ENCODE measurements at places on chromosomes 1 and 21. TPM values are rescaled to one million over a fixed set of nuclear protein-coding genes. Genes with fewer than 3 reads are reported as not detected.

DNA sequence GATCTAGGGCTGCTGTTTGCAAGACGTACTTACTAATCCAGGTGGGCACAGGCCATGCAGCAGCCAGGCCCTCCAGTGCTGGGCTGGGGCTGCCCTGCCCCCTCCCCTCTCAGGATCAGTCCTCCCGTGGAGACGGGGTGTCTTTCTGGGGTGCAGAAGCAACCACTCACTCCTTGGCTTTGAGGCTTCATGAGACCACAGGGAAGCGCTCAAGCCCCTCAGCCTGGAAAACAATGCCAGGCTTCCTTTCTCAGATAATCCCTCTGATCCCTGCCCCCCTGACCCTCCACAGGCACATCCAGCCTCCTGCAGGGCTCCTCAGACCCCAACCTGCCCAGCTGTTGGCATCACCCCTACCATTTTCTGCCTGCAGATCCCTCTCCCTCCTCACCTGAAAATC lies 13.9 kb upstream of the C2CD2 start:
- no peaks in the 10 kb centered on the region for H3K27me3 ChIP-seq
- H3K27ac ChIP-seq, result no peak overlapping the region
- H3K36me3 ChIP-seq, result no peaks in the 10 kb centered on the region
- no peak for DNase-seq
- H3K4me3 ChIP-seq, result no peak overlapping the region
- H3K4me1 ChIP-seq, result no peaks in the 10 kb centered on the region

GRCh38 chr1:173444757-173445156 lies 32.4 kb upstream of the PRDX6 start:
- no peak for DNase-seq
- H3K4me1 ChIP-seq, result no peaks in the 10 kb centered on the region
- H3K27ac ChIP-seq, result no peak overlapping the region
- H3K36me3 ChIP-seq, result no peaks in the 10 kb centered on the region
- no peak overlapping the region for H3K4me3 ChIP-seq
- H3K27me3 ChIP-seq, result no peaks in the 10 kb centered on the region

GRCh38 chr1:208093046-208093445 lies 151.1 kb downstream of the PLXNA2 start:
- no peaks in the 10 kb centered on the region for H3K27me3 ChIP-seq
- no peak for DNase-seq
- no peak overlapping the region for H3K27ac ChIP-seq

DNA sequence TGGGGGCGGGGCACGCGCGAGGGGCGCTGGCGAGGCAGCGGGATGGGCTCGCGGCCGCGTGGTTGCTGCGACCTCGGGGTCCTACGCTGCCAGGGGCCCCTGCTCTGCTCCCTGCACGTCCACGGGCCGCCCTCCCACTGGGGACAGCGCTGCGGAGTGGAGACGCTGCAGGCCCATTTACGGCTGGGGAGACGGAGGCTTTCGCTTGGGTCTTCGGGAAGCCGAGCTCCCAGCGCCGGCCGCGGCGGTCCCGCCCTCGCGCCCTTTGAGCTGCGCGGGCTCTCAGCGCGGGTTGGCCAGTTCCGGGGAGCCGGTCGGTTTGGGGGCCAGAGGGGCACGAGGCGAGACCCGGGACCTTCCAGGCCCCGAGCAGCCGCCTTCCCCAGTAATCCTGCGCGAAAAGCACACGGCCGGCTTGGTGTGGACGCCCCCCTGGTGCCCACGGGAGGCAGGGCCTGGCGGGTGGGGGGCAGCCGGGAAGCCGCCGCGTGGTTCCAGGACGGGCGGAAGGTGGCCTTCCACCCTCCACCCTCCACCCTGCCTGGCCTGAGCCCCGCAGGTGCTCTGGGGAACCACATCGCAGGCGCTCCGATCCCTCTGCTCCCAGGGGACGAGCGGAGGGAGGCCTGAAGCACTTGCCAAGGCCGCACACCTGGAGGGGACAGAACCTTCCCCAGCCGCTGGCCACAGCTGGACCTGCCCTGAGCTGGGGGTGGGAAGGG lies 570 bp upstream of the PEX10 start:
- peak overlapping the region; percentile 68 for H3K4me3 ChIP-seq
- peak overlapping the region; percentile 86 for H3K27ac ChIP-seq
- H3K36me3 ChIP-seq, result no peaks in the 10 kb centered on the region
- H3K4me1 ChIP-seq, result peaks cover 12% of the 10 kb centered on the region
- H3K27me3 ChIP-seq, result no peaks in the 10 kb centered on the region
- DNase-seq, result peak; percentile 24

GRCh38 chr1:100100202-100100601 lies 32.5 kb downstream of the SASS6 start:
- peaks cover 3% of the 10 kb centered on the region for H3K36me3 ChIP-seq
- H3K27ac ChIP-seq, result no peak overlapping the region
- DNase-seq, result no peak
- H3K4me1 ChIP-seq, result no peaks in the 10 kb centered on the region

GRCh38 chr1:185317034-185317885 lies at the start of gene IVNS1ABP:
Gene IVNS1ABP (minus strand): TSS chr1:185317243. CDS start chr1:185309493, 7,750 bp downstream.
- H3K36me3 ChIP-seq, result peaks cover 4% of the 10 kb centered on the region
- peak within 1 kb of the TSS; percentile 97 for H3K27ac ChIP-seq
- H3K27me3 ChIP-seq, result no peaks in the 10 kb centered on the region
- peaks cover 7% of the 10 kb centered on the region for H3K4me1 ChIP-seq
- DNase-seq, result peak; percentile 99

DNA sequence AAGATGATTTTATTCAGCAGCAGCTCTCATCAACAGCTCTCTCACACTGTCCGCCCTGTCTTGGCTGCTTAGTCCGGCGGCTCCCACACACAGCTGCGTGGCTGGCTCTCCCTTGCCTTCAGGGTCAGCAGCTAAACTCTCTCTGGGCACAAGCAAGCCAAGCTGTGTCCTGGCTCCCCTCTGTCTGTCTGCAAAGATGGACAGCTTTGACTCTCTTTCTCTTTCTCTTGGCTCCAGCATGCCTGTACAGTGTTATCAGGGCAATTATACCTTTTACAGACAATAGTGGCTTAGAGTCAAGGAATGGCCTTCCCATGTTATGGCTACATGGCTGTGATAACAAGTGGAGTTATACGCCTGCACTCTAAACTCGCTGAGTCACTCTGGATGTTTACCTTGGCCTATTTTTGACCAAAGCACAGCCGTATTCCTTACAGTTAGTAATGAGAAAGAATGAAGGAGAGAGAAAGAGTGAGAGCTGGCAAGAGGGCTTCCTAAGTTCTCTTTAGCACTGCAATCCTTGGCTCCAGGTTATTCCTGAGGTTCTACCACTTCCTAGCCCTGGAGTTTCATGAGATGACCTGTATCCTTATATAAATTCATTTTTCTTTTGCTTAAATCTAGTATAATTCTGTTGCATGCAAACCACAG lies 59.9 kb upstream of the ZSWIM5 start:
- H3K4me1 ChIP-seq, result no peaks in the 10 kb centered on the region
- H3K36me3 ChIP-seq, result no peaks in the 10 kb centered on the region
- no peak overlapping the region for H3K27ac ChIP-seq
- H3K4me3 ChIP-seq, result no peak overlapping the region

- DNase-seq, result no peak
- H3K4me3 ChIP-seq, result no peak overlapping the region
- no peaks in the 10 kb centered on the region for H3K4me1 ChIP-seq
- no peaks in the 10 kb centered on the region for H3K27me3 ChIP-seq
- H3K27ac ChIP-seq, result no peak overlapping the region
These were observed 122.5 kb downstream of the KIAA0319L start for GRCh38 chr1:35434703-35435102.

GRCh38 chr21:44425895-44426662 lies 29.2 kb upstream of the LRRC3 start:
- H3K4me3 ChIP-seq, result no peak overlapping the region
- no peaks in the 10 kb centered on the region for H3K27me3 ChIP-seq
- H3K27ac ChIP-seq, result no peak overlapping the region
- DNase-seq, result peak; percentile 35
- no peaks in the 10 kb centered on the region for H3K36me3 ChIP-seq
- no peaks in the 10 kb centered on the region for H3K4me1 ChIP-seq

- H3K4me3 ChIP-seq, result no peak overlapping the region
- no peaks in the 10 kb centered on the region for H3K27me3 ChIP-seq
- no peak for DNase-seq
- no peaks in the 10 kb centered on the region for H3K4me1 ChIP-seq
- no peak overlapping the region for H3K27ac ChIP-seq
- H3K36me3 ChIP-seq, result no peaks in the 10 kb centered on the region
These were observed 579.9 kb downstream of the DPYD start for GRCh38 chr1:97340951-97341350.

GRCh38 chr1:24964811-24965570 lies 34.9 kb upstream of the RUNX3 start:
- no peak overlapping the region for H3K27ac ChIP-seq
- H3K36me3 ChIP-seq, result no peaks in the 10 kb centered on the region
- DNase-seq, result no peak
- H3K4me3 ChIP-seq, result no peak overlapping the region

DNA sequence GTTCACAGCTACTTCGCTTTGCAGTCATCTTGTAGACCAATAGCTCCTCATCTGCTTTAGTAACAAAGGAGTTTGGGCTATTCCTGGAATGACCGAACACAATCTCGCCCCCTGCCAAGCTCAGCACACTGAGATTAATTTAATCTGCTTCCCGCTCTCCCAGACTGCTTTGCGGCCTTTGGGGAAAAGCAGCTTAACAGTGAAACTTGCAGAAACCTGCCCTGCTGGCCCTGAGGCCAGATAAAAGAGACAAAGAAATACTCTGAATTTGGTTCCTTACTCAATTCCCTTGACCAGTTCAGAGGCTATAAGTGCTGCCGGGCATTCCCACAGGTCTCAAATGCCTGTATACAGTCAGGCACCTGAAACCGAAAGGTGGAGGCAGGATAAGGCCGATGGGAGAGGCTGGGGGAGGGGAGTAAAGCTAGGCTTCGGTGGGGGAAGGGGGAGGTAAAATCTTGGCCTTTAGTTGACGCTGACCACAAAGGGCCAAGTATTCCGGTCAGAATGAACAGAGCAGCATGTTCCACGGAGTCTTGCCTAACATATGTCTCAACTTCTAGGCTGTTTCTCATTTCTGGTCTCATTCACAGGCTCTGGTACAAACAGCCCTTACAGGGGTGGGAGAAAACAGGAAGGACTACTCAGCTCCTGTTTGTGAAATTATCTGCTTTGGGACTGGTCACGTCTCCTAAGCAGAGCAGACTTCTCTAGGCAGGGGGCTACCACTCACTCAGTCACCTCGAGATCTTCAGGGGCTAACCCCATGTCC lies 17.7 kb upstream of the A3GALT2 start:
- no peaks in the 10 kb centered on the region for H3K27me3 ChIP-seq
- peak overlapping the region; percentile 93 for H3K27ac ChIP-seq
- DNase-seq, result no peak
- no peaks in the 10 kb centered on the region for H3K36me3 ChIP-seq
- peak overlapping the region; percentile 15 for H3K4me3 ChIP-seq

- no peak overlapping the region for H3K4me3 ChIP-seq
- H3K4me1 ChIP-seq, result no peaks in the 10 kb centered on the region
- DNase-seq, result peak; percentile 52
These were observed 206.3 kb downstream of the KIF26B start for GRCh38 chr1:245361065-245361464.

- H3K4me1 ChIP-seq, result no peaks in the 10 kb centered on the region
- H3K27me3 ChIP-seq, result no peaks in the 10 kb centered on the region
- no peak overlapping the region for H3K4me3 ChIP-seq
- no peaks in the 10 kb centered on the region for H3K36me3 ChIP-seq
- H3K27ac ChIP-seq, result no peak overlapping the region
- DNase-seq, result no peak
These were observed 138.1 kb upstream of the ADAMTS5 start for GRCh38 chr21:27104846-27105431.

DNA sequence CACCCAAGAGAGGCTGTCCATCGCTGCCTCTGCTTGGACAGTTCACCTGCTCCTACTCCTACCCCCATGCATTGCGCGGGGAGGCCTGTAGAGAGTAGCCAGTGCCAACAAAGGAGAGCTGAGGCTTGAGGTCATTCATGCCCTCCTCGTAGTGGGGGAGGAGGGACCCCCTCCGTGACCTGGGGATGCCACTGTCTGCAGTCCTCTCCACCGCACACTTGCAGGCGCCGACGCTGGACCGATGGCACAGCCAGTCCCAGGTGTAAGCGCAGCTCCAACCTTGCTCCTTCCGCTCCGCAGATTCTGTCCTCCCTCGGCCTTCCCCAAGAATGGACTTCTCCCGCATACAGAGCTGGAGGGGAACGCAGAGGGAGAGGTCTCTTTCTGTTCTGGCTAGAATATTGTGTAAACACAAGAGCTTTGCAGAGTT lies 672 bp upstream of the PHLDA3 start:
- no peak for DNase-seq
- H3K36me3 ChIP-seq, result no peaks in the 10 kb centered on the region
- peak overlapping the region; percentile 45 for H3K4me3 ChIP-seq
- H3K4me1 ChIP-seq, result peaks cover 10% of the 10 kb centered on the region

GRCh38 chr21:45228656-45229240 lies 58.9 kb downstream of the POFUT2 start:
- no peaks in the 10 kb centered on the region for H3K36me3 ChIP-seq
- no peak overlapping the region for H3K27ac ChIP-seq
- H3K4me1 ChIP-seq, result no peaks in the 10 kb centered on the region
- no peak overlapping the region for H3K4me3 ChIP-seq
- no peak for DNase-seq

- no peaks in the 10 kb centered on the region for H3K27me3 ChIP-seq
- peak; percentile 75 for DNase-seq
- peak overlapping the region; percentile 32 for H3K4me3 ChIP-seq
- no peaks in the 10 kb centered on the region for H3K36me3 ChIP-seq
These were observed 3.3 kb downstream of the VWA1 start for GRCh38 chr1:1438531-1439381.

DNA sequence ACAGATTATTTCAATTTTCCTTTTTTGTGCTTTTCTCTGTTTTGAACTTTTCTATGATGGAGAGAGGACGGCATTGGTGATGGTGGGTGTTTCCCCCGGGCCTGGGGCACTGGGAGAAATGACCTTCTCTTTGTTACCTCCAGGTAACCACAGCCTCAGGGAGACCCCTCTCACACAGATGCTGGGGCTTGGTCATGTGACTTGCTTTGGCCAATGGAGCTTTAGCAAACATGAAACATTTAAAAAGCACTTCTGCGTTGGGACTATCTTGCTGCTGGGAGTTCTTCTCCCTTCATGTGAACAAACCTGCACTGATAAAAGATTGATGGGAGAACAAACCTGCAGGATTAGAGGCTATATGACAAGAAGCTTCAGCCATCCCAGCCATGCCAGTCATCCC lies 122.9 kb downstream of the NGF start:
- no peaks in the 10 kb centered on the region for H3K36me3 ChIP-seq
- H3K4me3 ChIP-seq, result no peak overlapping the region
- no peak for DNase-seq
- no peak overlapping the region for H3K27ac ChIP-seq

- no peak for DNase-seq
- H3K27me3 ChIP-seq, result no peaks in the 10 kb centered on the region
- H3K4me3 ChIP-seq, result no peak overlapping the region
- H3K4me1 ChIP-seq, result no peaks in the 10 kb centered on the region
- no peak overlapping the region for H3K27ac ChIP-seq
- no peaks in the 10 kb centered on the region for H3K36me3 ChIP-seq
These were observed 7.0 kb downstream of the PGM1 start for GRCh38 chr1:63600248-63600647.

Gene BRINP3
- 1.8 TPM for total RNA-seq

Gene ODF2L
- 57.3 TPM for total RNA-seq

Gene NBPF6
- not detected for total RNA-seq

Gene ETNK2
- 33.3 TPM for total RNA-seq

Gene MYOG
- total RNA-seq, result not detected

Gene CHIT1
- 1.1 TPM for total RNA-seq

Gene SETDB1
- total RNA-seq, result 51.6 TPM

Gene NOS1AP
- total RNA-seq, result 10.7 TPM

Gene IGSF5
- total RNA-seq, result 0.47 TPM

Gene HES4
- total RNA-seq, result 32.0 TPM

Gene RCSD1
- total RNA-seq, result 18.3 TPM

Gene TMPRSS15
- not detected for total RNA-seq

Measured in kidney (tissue), 22 donors.